ENCODE measurements at places on chromosomes 13 and 19. TPM values are rescaled to one million over a fixed set of nuclear protein-coding genes. Genes with fewer than 3 reads are reported as not detected.

Gene ZNF829
- total RNA-seq: 4.4 TPM

DNA sequence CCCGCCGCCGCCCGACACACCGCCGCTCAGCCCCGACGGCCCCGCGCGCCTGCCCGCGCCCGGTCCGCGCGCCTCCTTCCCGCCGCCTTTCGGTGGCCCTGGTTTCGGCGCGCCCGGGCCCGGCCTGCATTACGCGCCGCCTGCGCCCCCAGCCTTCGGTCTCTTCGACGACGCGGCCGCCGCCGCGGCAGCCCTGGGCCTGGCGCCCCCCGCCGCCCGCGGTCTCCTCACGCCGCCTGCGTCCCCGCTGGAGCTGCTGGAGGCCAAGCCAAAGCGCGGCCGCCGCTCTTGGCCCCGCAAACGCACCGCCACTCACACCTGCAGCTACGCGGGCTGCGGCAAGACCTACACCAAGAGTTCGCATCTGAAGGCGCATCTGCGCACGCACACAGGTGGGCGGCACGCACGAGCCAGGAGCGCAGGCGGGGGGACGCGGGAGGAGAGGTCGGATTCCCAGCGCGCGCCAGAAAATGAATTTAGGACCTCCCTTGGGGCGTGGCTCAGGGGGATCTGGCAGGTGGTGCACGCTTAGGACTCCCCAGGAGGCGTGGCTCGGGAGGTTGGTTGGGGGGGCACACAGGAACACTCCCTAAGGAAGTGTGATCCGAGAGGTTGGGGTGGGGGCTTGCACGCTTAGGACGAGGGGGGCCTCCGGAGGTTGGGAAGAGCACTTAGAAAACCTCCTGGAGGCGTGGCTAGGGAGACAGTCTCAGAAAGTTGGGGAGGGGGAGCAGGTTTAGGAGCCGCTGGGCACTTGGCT lies 1.2 kb downstream of the KLF2 start:
- peaks cover 4% of the 10 kb centered on the region for H3K36me3 ChIP-seq
- peaks cover 6% of the 10 kb centered on the region for H3K4me1 ChIP-seq
- peak; percentile 70 for DNase-seq
- H3K27me3 ChIP-seq: no peaks in the 10 kb centered on the region
- peak overlapping the region; percentile 48 for H3K4me3 ChIP-seq

Gene GAS6
- 83.5 TPM for total RNA-seq

- H3K4me3 ChIP-seq: no peak overlapping the region
- no peaks in the 10 kb centered on the region for H3K4me1 ChIP-seq
- no peaks in the 10 kb centered on the region for H3K27me3 ChIP-seq
- DNase-seq: no peak
- no peaks in the 10 kb centered on the region for H3K36me3 ChIP-seq
Measured at GRCh38 chr19:29173896-29174295, 39.1 kb downstream of the UQCRFS1 start.

GRCh38 chr19:55498246-55498840 lies 10.1 kb downstream of the SSC5D start:
- no peak overlapping the region for H3K4me3 ChIP-seq
- H3K27me3 ChIP-seq: no peaks in the 10 kb centered on the region
- no peaks in the 10 kb centered on the region for H3K4me1 ChIP-seq
- H3K36me3 ChIP-seq: no peaks in the 10 kb centered on the region
- no peak for DNase-seq
- H3K27ac ChIP-seq: no peak overlapping the region

DNA sequence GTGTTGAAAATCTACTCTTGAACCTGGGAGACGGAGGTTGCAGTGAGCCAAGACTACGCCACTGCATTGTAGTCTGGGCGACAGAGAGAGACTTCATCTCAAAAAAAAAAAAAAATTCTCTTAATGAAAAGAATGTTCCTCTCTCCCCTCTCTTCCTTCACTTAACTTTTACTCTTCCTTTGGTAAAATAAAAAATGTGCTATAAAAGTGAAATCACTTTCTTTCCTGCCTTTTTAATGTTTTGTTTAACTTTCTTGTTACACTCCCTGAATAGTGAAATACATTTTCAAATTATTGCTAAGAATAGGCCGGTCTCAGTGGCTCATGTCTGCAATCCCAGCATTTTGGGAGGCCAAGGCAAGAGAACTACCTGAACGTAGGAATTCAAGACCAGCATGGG lies 86.5 kb downstream of the DACH1 start:
- no peaks in the 10 kb centered on the region for H3K36me3 ChIP-seq
- H3K4me3 ChIP-seq: no peak overlapping the region
- no peak overlapping the region for H3K27ac ChIP-seq
- no peaks in the 10 kb centered on the region for H3K27me3 ChIP-seq
- DNase-seq: no peak

DNA sequence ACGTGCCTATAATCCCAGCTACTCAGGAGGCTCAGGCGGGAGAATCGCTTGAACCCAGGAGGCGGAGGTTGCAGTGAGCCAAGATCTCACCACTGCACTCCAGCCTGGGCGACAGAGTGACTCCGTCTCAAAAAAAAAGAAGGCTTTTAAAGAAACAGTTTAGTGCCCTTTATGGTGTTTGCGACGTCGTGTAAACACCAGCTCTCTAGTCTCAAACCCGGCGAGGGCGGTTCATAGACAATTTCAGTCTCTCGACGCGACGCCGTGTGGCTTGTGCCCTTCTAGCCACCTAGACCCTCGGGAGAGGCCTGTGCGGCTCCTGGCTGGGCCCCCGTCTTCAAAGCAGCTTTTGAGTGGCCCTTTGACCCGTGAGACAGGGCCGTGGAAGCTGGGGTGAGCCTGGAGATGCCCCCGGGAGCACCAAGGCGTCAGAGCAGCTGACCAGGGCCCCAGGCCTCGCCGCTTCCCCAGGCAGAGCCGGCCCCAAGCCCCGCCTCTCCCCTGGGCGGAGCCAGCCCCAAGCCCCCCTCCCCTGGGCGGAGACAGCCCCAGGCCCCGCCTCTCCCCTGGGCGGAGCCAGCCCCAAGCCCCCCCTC lies 5.0 kb upstream of the MADCAM1 start:
- H3K36me3 ChIP-seq: no peaks in the 10 kb centered on the region
- no peaks in the 10 kb centered on the region for H3K27me3 ChIP-seq
- H3K4me3 ChIP-seq: no peak overlapping the region
- H3K4me1 ChIP-seq: peaks cover 5% of the 10 kb centered on the region

GRCh38 chr13:43522788-43523187 lies 264.0 kb downstream of the ENOX1 start:
- H3K27ac ChIP-seq: no peak overlapping the region
- H3K4me3 ChIP-seq: no peak overlapping the region
- no peak for DNase-seq
- no peaks in the 10 kb centered on the region for H3K4me1 ChIP-seq

DNA sequence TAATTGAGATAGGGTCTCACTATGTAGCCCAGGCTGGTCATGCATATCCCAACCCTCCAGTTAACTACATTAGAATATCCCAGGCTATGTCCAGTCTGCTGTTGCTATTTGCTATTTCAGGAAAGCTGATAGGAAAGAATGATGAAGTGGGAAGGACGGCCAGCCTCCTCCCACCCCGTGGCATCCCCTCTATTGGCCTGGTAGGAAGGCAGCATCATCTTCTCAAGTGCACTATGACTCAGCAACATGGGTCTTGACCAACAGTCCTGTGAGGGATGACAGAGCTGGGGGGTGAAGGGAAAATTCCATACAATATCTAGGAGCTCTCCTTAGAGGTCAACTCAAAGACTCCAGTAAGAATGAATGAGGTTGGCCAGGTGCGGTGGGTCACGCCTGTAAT lies 48.0 kb upstream of the ABCC4 start:
- no peaks in the 10 kb centered on the region for H3K4me1 ChIP-seq
- H3K36me3 ChIP-seq: no peaks in the 10 kb centered on the region
- no peak for DNase-seq
- H3K27me3 ChIP-seq: no peaks in the 10 kb centered on the region
- H3K27ac ChIP-seq: no peak overlapping the region

DNA sequence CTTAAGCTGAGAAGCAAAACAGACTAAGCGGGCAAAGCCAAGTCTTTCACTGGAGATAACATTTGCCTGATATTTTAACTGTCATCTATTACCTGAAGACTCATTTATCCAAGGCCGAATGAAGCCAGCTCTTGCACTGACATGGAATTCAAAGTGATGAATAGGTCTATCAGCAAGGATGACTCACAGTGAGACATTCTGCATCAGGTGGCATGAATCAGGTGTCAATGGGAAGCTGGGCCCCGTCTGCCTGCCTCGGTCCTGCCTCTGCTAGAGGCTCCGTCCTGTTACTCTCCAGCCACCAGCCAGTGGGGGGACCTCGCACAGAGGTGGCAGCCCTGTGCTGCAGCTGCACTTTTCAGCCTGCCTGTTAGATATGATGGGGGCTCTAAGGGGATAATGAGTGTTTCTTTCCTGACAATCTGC lies 23.5 kb downstream of the STARD13 start:
- peak overlapping the region; percentile 1 for H3K27ac ChIP-seq
- DNase-seq: no peak
- no peaks in the 10 kb centered on the region for H3K27me3 ChIP-seq
- no peak overlapping the region for H3K4me3 ChIP-seq
- H3K36me3 ChIP-seq: no peaks in the 10 kb centered on the region

DNA sequence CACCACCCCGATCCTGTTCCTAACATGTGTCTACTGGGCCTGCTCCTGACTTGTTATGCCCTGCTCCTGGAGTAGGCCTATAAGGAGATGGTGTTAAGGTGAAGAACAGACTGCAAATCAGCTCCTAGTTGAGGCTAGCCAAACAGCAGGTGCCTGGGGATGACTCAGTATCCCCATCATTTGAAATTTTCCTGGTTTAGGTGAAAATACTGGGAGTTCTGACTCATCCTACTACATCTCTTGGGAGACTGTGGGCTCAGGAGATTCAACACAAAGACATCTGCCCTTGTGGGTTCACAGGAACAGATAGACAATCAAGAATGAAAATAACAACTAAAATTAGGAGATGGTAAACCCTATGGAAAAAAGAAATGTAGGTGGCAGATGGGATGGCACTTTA lies 41.2 kb downstream of the BRD4 start:
- H3K36me3 ChIP-seq: no peaks in the 10 kb centered on the region
- no peak overlapping the region for H3K4me3 ChIP-seq
- no peak overlapping the region for H3K27ac ChIP-seq
- peaks cover 46% of the 10 kb centered on the region for H3K4me1 ChIP-seq
- H3K27me3 ChIP-seq: no peaks in the 10 kb centered on the region

DNA sequence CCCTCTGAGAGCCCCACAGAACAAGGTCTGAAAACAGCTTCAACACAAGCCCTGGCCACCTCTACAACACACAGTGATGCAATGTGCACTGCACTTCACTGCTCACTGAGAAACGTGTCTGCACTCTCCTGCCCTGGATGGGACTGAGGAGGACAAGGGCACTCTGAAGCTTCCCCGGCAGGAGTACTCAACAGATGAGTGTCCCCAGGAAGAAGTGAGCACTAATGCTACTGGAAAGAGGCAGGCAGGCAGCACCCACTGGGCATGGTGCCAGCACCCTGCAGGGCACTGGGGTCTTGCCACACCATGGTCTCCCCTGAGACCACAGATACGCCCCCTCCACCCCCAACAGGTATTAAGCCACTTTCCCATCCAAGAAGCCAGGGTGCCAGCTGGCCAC lies 17.7 kb upstream of the SLC35E1 start:
- H3K36me3 ChIP-seq: no peaks in the 10 kb centered on the region
- H3K27ac ChIP-seq: no peak overlapping the region
- no peaks in the 10 kb centered on the region for H3K27me3 ChIP-seq

Gene DGKH
- 28.8 TPM for total RNA-seq

Data from kidney (tissue), 22 donors.